ENCODE measurements at places on chromosomes 7 and 10. TPM values are rescaled to one million over a fixed set of nuclear protein-coding genes. Genes with fewer than 3 reads are reported as not detected.

MOGAT3 gene
- total RNA-seq: not detected

GRCh38 chr10:5587151-5588079 is 62.7 kb downstream of the CALML3 start:
- no peak for DNase-seq
- H3K4me1 ChIP-seq: no peaks in the 10 kb centered on the region
- H3K4me3 ChIP-seq: no peak overlapping the region
- peaks cover 13% of the 10 kb centered on the region for H3K27me3 ChIP-seq
- H3K36me3 ChIP-seq: no peaks in the 10 kb centered on the region

DNA sequence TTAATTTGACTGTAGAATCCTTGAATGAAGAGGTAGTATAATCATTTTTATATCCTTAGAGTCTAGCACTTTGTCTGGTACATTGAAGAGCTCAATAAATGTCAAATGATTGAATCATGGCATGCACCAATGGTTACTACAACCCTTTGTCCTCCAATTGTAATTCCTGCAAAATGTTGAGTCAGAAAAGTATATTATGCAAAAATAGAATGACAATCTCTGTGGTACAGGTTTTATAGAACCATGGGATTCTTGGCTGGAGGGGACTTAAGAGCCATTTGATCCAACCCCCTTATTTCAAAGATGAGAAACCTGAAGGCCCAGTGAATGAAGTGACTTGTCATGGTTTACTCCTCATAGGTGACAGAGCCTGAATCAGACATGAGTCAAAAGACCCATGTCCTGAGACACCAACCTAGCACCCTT is 30.9 kb upstream of the SMKR1 start:
- peaks cover 31% of the 10 kb centered on the region for H3K4me1 ChIP-seq
- H3K27me3 ChIP-seq: no peaks in the 10 kb centered on the region
- no peak overlapping the region for H3K4me3 ChIP-seq
- DNase-seq: no peak
- H3K27ac ChIP-seq: peak overlapping the region; percentile 35

SLC26A5 gene
- not detected for total RNA-seq

CRYGN gene
- total RNA-seq: 0.22 TPM

GRCh38 chr10:70145666-70146488 is 623 bp downstream of the TYSND1 start:
- peak overlapping the region; percentile 92 for H3K4me3 ChIP-seq
- peak; percentile 68 for DNase-seq
- no peaks in the 10 kb centered on the region for H3K27me3 ChIP-seq
- peak overlapping the region; percentile 96 for H3K27ac ChIP-seq
- peaks cover 8% of the 10 kb centered on the region for H3K4me1 ChIP-seq

PRTFDC1 gene
- total RNA-seq: 0.57 TPM

- H3K36me3 ChIP-seq: no peaks in the 10 kb centered on the region
- no peak overlapping the region for H3K4me3 ChIP-seq
- H3K4me1 ChIP-seq: peaks cover 16% of the 10 kb centered on the region
- DNase-seq: no peak
- peaks cover 4% of the 10 kb centered on the region for H3K27me3 ChIP-seq
- no peak overlapping the region for H3K27ac ChIP-seq
Measured at GRCh38 chr10:22489975-22490374, 144.7 kb downstream of the SPAG6 start.

DNA sequence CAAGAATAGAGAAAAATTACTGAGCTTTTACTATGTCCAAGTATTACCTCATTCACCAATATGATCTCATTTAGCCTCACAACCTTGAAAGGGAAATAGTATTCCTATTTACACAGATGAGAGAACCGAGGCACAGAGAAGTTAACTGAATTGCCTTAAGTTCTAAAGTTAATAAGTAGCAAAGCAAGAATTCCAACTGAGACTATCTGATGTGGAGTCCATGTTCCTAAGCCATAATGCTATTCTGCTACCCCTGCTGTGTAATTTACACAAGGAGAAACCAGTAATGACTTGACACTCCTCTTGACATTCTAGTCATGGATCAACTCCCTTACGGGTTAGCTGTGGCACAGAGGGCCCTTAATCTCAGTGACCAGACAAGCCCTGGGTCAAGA is 60.7 kb downstream of the ABCB4 start:
- H3K4me3 ChIP-seq: no peak overlapping the region
- no peaks in the 10 kb centered on the region for H3K4me1 ChIP-seq
- peaks cover 7% of the 10 kb centered on the region for H3K27me3 ChIP-seq
- no peak overlapping the region for H3K27ac ChIP-seq
- no peaks in the 10 kb centered on the region for H3K36me3 ChIP-seq
- no peak for DNase-seq

GRCh38 chr10:126060261-126060931 is 164.0 kb downstream of the FANK1 start:
- H3K27me3 ChIP-seq: peaks cover 2% of the 10 kb centered on the region
- no peak overlapping the region for H3K27ac ChIP-seq
- no peak overlapping the region for H3K4me3 ChIP-seq

DNA sequence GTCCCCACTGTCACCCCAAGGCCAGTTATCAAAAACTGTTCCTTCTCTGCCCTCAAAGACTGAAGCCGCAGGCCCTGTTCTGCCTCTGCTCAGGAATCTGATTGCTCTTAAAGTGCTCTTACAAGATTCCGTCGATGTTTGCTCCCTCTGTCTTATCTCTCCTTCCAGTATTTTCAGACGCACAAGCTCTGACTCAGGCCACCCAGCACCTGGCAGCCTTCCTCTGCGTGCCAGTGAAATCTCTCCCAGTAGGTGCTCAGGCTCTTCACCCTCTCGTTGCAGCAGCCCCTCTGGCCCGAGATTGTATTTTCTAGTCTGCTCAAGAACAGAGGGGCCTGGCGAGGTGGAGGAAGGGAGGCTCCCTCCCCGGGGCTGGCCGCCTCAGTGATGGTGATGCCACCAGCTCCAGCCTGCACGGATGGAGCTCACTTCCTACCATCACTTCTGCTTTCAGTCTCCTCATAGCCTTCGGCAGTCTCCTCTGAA is 276.2 kb downstream of the USP6NL start:
- H3K4me1 ChIP-seq: peaks cover 14% of the 10 kb centered on the region
- no peaks in the 10 kb centered on the region for H3K27me3 ChIP-seq
- peak overlapping the region; percentile 35 for H3K27ac ChIP-seq
- H3K36me3 ChIP-seq: peaks cover 33% of the 10 kb centered on the region

DNA sequence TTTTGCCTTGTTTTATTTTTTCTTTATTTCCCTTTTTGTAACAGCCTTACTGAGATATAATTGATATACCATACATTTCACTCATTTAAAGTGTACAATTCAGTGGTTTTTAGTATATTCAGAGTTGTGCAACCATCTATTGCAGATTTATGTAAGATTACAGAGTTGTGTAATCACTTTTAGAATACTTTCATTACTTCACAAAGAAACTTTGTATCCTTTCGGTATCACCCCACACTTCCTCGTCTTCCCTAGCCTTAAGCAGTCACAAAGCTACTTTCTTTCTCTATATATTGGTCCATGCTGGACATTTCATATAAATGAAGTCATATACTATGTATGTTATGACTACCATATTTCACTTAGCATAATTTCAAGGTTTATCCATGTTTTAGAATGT is 74.6 kb downstream of the ATRNL1 start:
- H3K4me1 ChIP-seq: no peaks in the 10 kb centered on the region
- no peaks in the 10 kb centered on the region for H3K36me3 ChIP-seq
- DNase-seq: no peak
- peaks cover 2% of the 10 kb centered on the region for H3K27me3 ChIP-seq
- no peak overlapping the region for H3K27ac ChIP-seq

DNA sequence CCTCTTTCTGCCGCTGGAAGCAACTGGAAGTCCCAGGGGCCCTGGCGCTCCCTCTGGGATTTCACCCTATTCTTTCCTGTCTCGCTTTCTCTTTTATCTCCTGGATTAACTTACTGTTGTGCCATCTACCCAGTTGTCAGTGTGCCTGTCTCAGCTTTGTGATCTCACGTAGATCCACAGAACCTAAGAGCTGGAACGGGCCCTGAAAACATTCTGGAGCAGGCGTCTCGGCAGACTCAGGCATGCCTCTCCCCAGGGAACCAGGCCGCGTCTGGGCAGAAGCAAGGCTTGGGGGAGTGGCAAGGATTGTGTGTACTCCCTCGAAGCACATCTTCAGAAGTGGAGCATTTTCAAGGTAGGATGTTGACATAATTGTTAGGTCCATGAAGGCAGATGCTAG is 87.2 kb downstream of the KCNMA1 start:
- H3K27ac ChIP-seq: no peak overlapping the region
- H3K4me1 ChIP-seq: no peaks in the 10 kb centered on the region
- H3K4me3 ChIP-seq: no peak overlapping the region
- no peaks in the 10 kb centered on the region for H3K36me3 ChIP-seq
- DNase-seq: no peak

SPAM1 gene
- total RNA-seq: not detected

DNA sequence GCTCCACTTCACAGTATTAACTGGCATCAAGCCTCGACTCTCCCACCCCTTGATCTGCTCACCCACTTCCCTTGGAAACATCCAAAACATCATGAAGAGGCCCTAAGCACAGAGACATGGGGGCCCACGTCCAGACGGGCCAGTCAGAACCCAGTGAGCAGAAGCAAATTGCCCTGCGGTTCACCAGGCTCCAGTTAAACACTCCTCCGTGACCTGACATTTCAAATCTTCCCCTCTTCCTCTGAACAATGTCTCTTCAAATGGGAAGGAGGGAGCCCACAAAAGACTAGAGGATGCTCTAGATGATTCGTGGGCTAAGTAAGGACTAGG is 44.8 kb downstream of the CLEC2L start:
- no peak overlapping the region for H3K27ac ChIP-seq
- peaks cover 6% of the 10 kb centered on the region for H3K36me3 ChIP-seq
- no peaks in the 10 kb centered on the region for H3K4me1 ChIP-seq
- H3K27me3 ChIP-seq: no peaks in the 10 kb centered on the region
- DNase-seq: no peak

TMEM254 gene
- 10.8 TPM for total RNA-seq

ZNF487 gene
- 1.8 TPM for total RNA-seq

- H3K36me3 ChIP-seq: no peaks in the 10 kb centered on the region
- no peaks in the 10 kb centered on the region for H3K4me1 ChIP-seq
Measured at GRCh38 chr7:120395526-120396019, 122.6 kb downstream of the KCND2 start.

DNA sequence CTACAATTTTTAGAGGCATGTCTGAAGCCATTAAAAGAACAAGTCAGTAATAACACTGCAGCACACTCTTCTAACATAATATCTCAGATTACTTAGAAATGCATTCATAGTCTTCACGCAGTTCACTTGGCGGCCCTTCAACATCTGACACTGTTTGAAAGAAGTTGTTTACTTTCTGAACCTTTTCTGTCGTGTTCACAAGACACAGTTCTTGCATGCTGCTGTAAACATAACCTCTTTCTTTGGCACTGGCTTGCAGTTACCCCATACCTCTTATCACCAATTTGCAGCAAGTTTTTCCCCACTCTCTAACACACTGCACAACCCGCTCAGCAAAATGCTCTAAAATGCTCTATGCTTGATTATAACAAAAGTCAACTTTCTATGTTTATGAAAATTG is 12.0 kb downstream of the PIP4K2A start:
- peaks cover 59% of the 10 kb centered on the region for H3K4me1 ChIP-seq
- H3K27ac ChIP-seq: no peak overlapping the region
- no peaks in the 10 kb centered on the region for H3K27me3 ChIP-seq
- H3K36me3 ChIP-seq: peaks cover 33% of the 10 kb centered on the region

GRCh38 chr7:110898516-110898915 is 192.4 kb upstream of the LRRN3 start:
- H3K27me3 ChIP-seq: no peaks in the 10 kb centered on the region
- no peak overlapping the region for H3K27ac ChIP-seq
- no peak overlapping the region for H3K4me3 ChIP-seq
- DNase-seq: no peak

CDK1 gene
- 104 TPM for total RNA-seq

EN2 gene
- total RNA-seq: not detected

DNA sequence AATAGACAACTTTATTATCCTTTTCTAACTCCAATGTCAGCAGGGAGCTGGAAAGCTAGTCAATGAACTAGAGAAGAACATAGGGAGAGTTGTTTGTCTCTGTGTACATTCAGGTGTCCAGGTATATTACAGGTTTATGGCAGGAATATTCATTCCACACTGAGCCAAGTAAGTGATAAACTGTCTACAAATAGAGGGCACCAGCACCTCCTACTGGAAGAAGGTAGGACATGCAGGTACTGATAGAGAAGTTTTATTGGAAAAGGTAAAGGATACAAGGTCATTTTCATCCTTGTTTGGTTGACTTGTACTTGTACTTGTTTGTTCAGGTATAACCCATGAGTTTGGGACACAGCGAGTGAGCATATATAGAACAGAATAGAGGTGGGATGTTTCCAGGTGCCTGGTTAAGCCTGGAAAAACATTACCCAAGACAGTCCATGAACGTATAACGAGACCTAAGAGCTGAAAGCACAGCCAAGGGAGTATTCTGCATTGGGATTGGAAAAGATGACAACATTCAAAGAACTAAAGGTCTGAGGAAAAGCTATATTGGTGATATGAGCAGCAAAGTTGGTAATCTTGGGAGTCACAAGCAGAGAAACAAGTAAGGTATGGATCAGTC is 61.4 kb upstream of the PPP1R3C start:
- H3K4me3 ChIP-seq: no peak overlapping the region
- peaks cover 9% of the 10 kb centered on the region for H3K4me1 ChIP-seq
- no peak overlapping the region for H3K27ac ChIP-seq
- no peaks in the 10 kb centered on the region for H3K36me3 ChIP-seq
- peaks cover 3% of the 10 kb centered on the region for H3K27me3 ChIP-seq
- no peak for DNase-seq

AGAP5 gene
- total RNA-seq: 11.0 TPM

DNA sequence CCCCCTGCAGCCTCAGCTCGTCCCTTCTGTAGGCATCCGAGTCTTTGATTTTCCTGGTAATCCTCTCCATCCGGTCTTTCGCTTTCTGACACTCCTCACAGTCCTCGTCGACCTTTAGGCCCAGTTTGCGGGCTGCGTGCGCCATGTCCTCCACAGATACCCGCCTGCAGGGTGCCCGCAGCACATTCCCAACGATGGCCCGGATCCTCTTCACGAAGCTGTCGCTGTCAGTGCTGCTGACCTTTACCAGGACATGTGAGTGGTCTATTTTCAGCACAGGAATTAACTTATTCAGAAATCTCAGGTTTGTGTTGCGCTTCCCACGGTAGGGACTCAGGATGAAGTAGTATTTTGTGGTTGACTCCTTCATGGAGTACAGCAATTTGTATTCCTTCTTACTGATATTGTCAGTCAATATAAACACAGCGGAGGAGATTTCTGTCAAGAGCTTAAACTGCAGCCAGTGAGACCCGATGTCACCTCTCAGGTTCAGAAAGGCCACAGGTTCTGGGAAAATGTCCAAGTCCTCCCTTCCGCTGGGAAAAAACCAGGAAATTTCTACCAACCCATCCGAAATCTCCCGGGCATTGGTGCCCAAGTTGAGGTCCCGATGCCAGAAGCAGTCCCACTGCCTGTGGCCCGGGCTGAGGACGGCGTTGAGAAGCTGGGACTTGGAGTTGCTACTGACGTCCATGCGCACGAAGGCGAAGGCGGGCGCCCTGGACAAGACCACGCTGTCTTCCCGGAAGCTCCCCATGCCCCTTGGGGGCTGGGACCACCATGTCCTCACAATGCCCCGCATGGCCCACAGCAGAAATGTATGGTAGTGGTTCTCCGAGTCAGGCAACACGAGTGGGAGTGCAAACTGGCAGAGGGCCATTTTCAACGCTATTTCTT is 8.9 kb upstream of the MRPS24 start:
- no peak for DNase-seq
- H3K27ac ChIP-seq: no peak overlapping the region
- no peaks in the 10 kb centered on the region for H3K4me1 ChIP-seq
- H3K36me3 ChIP-seq: peaks cover 38% of the 10 kb centered on the region
- H3K27me3 ChIP-seq: no peaks in the 10 kb centered on the region
